ENCODE measurements at places on chromosomes 7 and 10. TPM values are rescaled to one million over a fixed set of nuclear protein-coding genes. Genes with fewer than 3 reads are reported as not detected.

ZNF12 gene
- 9.6 TPM for total RNA-seq

VAX1 gene
- 1.5 TPM for total RNA-seq

FKBP6 gene
- not detected for total RNA-seq

GFRA1 gene
- 10.0 TPM for total RNA-seq

MNX1 gene
- 5.1 TPM for total RNA-seq

CAV2 gene
- 178 TPM for total RNA-seq

MRLN gene
- total RNA-seq: not detected

CTAGE8 gene
- total RNA-seq: not detected
